ENCODE measurements at places on chromosomes 13 and 19.

- DNase-seq, result no peak
Measured at GRCh38 chr19:5891572-5891937, 12.0 kb downstream of the NDUFA11 start.

DNA sequence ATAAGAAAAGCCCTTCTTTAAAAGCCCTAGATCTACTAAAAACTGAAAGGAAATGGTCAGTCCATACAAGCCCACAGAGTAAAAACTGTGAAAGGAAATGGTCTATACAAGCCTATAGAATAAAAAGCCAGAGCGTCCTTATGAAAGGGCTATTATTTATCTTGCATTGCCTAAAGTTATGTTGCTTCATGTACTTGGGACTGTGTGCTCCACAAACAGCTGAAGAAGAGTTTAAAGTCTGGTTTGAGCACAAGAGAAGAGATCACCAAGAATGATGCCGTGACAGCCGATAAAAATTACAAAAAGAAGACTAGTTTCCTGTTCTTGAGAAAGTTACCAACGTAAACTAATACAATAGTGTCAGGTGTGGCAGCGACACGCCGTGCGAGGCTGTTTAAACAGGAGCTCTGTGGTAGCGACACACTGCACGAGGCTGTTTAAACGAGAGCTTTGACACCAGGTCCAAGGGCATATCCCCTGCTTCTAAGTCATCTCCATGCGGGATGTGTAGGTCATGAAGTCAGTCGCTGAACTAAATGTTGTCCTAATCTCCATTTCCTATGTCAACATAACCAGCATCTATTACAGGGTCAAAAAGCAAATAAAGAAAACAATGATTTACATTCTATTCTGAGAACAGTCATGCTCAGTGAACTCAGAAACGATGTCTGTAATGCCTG is 24.9 kb downstream of the PCID2 start:
- DNase-seq, result no peak

GRCh38 chr13:107534548-107534947 is 680.8 kb downstream of the LIG4 start:
- no peak for DNase-seq

DNA sequence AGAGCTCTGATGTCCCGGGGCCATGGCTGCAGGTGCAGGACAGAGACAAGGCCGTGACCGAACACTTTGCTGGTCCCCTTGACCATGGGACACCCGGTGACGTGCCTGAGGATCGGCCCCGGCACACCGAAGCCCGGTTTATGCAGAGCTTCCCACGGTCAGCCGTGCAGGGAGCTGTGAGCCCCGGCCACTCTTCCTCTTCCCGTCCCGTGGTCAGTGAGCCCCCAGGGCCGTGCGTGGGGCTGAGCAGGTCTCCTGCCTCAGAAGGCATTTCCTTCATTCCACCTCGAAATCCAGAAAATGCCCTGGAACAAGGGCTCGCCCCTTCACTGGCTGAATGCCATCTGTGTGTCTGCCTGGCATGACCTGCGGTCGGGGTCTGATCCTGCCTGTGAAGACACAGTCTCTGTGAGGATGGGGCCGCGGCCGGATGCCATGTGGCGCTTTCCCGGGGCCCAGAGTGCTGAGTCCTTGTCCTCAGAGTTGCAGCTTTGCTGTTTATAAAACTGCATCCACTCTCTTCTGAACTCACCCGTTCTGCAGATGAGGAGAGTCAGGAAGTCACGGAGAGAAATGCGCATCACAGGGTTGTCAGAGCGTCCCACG is 16.9 kb downstream of the MCF2L start:
- DNase-seq, result no peak

DNA sequence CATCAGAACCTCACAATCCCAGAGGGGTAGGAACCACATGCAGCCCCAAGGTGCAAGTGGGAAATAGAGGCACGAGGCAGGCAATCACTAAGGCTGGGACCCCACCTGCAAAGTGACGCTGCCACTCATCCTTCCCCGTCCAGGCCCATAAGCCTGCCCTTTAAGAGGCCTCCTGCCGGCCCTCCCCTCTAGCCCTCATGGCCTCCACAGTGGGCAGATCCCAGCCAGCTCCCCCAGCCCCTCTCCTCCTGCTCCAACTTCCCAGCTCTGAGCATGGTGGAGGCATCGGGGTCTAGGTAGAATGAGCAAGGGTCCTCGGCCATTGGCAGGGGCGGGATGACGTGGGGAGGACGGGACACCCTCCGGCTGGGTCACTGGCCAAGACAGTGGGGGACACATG is 2.7 kb downstream of the ZSCAN18 start:
- no peak for DNase-seq

DNA sequence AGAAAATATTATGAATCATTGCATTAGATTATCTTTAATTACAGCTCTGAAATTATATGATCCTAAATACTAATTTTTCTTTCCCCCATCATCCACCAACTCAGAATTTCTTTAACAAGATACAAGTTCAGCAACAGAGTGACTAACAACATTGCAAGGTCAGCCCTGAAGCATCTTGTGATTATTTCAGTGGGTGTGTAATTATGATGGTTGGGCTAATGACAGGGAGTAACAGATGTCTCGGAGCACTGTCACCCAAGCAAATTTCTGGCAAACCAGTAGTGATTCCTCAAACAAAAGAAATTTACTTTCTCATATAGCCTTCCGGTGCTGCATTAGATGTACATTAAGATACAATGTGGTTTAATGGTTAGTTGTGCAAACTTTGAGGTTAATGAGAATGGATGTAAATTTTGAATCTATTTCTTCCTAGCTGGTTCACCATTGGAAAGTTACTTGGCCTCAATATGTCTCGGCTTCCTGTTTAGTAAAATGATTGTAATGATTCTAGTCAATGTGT is 238.9 kb downstream of the ITGBL1 start:
- DNase-seq, result no peak
